ENCODE measurements at places on chromosomes 6 and 20.

- no peak for DNase-seq
Observed at GRCh38 chr6:111499269-111499793, 16.3 kb upstream of the REV3L start.

- DNase-seq, result no peak
Observed at GRCh38 chr20:19802492-19803158, 44.6 kb downstream of the RIN2 start.

- DNase-seq, result peak; percentile 33
Observed at GRCh38 chr6:37698264-37699137, 818 bp upstream of the MDGA1 start.

DNA sequence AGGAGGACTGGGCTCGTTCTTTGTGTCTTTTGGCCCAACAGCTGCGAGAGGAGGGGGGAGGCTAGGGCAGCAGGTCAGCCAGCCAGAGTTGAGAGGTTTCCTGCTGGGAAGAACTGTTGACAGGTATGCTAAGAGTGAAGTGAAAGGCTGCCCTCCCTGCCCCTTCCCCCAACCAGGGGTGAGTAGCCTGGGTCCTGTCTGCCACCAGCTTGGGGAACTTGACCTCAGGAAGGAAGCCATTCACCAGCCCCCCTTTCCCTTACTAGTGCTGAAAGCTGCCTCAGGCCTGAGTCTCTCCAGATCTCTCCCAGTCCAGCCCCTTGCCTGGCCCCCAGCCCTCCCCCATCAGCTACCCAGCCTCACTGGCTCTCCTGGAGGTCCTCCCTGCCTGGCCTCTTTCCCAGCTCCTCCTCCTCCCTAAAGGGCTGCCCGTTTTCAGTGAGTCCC is 20.7 kb upstream of the ZNF76 start:
- no peak for DNase-seq

- DNase-seq, result no peak
Observed at GRCh38 chr6:15242937-15243614, 2.8 kb upstream of the JARID2 start.

GRCh38 chr20:14453259-14453658 is 115.8 kb upstream of the FLRT3 start:
- no peak for DNase-seq

DNA sequence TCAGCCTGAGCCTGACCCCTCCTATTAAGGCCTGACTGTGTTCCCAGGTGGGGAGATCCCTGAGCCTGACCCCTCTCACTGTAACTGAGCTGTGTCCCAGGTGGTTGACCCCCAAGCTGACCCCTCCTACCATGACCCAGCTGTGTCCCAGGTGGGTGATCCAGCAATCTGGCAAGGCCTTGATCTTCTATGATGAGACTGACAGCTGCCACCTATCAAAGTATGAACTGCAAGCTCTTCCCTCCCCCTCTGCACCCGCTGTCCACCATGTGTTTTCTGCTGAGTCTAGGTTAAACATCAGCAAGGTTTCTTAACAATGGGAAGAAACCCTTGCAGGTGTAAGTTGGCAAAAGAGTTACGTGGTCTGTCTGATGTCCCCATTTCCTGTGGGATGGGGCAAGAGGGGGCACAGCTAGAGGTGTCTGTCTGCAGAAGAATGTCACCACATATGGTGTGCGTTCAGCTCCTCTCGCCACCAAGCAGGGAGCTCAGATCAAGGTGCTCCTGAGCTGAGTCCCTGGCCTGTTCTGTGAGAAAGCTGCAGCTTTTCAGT is 5.9 kb downstream of the PXDC1 start:
- DNase-seq, result no peak

- DNase-seq, result no peak
Observed at GRCh38 chr20:2210646-2211552, 84.9 kb upstream of the TGM3 start.

- DNase-seq, result no peak
Observed at GRCh38 chr6:150252714-150253444, 110.0 kb downstream of the PPP1R14C start.

- no peak for DNase-seq
Observed at GRCh38 chr20:46990596-46991104, 96.0 kb downstream of the EYA2 start.

- no peak for DNase-seq
Observed at GRCh38 chr6:28969129-28969528, 36.0 kb downstream of the ZNF311 start.

DNA sequence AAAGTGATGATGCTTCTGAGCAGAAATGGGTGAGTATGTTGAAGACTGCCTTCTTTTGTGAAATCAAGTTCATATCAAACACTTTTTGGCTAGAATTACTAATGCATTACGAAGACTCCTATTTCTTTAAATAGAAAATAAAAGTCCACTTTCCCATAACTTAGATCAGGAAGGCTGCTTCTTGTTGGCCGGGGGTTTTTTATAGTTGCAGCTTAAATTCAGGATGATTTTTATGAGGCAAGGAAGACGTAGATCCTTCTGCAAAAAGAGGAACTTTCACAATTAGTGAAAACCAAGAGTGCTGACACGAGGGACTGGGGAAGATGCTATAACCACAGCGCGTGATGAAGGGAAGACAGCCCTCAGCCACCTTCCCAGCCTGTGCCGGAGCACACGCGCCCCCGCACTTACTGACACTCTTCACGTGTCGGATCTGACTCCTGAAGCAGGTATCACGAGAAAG is 206.1 kb upstream of the PRDM1 start:
- no peak for DNase-seq

- peak; percentile 31 for DNase-seq
Observed at GRCh38 chr6:16769131-16769985, 8.1 kb upstream of the ATXN1 start.

GRCh38 chr20:55704458-55704857 is 300.9 kb downstream of the CBLN4 start:
- DNase-seq, result no peak

- DNase-seq, result no peak
Observed at GRCh38 chr6:85078058-85078457, 313.7 kb upstream of the TBX18 start.

DNA sequence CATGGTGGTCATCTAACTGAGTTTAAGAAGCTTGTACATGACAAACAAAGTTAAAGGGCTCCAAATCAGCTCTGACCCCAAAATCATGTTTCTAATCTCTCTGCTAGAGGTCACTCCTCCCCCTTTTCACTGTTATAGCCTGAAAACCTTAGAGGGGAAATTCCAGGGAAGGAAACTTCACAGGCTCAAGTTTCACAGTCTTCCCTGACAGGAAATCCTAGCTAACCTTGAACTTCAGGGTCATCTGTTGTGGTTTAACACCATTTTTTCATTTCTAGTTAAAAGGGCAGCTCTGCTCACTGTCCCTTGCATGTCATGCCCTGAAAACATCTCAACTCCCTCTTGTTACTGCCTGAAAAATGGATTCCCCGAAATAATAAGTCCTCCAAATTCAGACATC is 104.4 kb upstream of the BMP2 start:
- DNase-seq, result no peak

DNA sequence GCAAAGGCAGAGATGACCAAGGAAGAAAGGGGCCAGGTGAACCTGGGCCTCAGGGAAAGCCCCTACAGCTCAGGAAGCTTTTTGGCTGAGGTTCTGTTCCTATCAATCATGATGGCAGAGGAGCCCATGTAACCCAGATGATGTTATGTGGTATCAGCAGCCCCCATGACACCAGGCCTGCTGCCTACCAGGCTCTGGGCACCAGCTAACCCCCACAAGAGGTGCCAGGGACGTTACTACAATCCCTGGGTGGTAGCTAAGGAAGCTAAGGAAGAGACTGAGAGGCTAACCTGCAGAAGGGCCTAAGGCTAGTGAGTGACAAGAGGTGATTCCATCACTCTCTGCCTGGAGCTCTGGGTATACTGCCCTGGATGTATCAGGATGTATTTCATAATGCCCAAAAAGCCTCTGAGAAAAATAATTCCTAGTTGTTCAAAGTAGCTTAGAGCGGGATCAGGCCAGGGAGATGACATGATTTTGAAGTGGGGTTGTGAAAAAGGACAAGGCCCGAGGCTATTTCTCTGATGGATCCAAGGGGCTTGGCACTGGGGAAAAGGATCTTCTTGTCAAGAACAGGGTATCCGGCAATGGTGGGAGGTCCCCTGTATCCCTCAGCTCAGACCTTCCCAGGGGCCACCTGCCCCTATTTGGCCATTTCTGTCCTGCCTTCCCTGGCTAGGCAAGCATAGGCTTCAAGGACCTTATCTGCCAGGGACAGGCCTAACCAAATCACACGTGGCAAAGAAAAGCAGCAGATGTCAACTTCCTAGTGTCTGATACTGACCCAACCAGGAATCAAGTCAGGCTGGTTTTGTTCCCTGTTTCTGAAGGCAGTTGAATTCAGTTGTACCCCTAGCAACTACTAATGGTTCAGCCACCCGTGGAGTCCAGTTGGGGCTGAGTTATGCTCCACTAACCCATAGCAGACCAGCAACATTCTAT is 41.3 kb downstream of the PANK2 start:
- no peak for DNase-seq

DNA sequence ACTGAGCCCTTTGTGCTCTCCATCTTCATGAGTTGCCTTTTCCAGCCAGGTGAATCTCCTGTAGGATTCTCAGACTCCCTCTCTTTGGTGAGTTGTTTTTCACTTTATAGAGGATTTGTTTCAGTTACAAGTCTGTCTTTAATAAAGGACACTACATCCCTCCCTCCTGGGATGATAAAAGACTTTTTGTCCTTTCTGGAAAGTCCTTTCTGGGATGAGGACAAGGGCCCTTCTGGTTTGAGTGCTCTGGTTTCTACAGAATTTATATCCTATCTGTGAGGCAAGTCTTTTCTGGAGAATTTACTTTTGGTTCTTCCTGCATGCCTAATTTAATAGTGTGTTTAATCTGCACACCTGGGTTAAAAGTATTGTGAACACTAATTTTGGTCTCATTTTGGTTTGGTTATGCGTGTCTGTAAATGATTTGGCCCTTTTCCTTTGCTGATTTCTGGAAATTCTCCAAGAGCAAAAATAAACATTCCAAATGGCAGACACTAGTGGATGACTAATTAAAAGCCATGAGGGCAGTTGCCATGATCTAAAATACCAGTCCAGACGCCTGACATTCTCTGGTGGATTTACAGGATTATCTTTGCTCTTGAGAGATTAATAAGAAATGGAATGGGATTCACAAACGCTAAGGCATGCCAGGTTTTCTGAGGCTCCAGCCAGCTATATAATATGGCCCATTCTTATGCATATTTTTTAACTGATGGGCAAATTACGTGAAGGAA is 44.8 kb downstream of the TCP11 start:
- DNase-seq, result no peak

DNA sequence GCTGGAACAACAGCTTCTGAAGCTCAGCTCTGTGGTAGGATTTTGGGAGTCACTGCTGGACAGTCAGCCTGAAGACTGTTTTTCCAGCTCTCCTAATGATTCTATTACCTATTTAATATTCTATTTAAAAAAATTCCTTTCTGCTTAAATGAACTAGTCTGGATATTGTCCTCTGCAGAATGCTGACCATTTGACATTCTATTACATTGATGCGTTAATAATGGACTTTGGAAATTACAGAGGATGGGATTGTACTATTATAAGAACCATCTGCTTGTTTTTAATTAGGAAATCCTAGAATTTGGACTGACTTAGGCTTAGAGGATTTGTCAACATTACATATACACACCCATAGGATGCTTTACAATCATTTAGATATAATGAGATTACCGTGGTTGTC is 19.7 kb downstream of the LRP11 start:
- no peak for DNase-seq

- DNase-seq, result no peak
Observed at GRCh38 chr6:133701633-133702331, 187.1 kb upstream of the TCF21 start.

GRCh38 chr20:5039889-5040288 is 38.6 kb upstream of the SLC23A2 start:
- no peak for DNase-seq

DNA sequence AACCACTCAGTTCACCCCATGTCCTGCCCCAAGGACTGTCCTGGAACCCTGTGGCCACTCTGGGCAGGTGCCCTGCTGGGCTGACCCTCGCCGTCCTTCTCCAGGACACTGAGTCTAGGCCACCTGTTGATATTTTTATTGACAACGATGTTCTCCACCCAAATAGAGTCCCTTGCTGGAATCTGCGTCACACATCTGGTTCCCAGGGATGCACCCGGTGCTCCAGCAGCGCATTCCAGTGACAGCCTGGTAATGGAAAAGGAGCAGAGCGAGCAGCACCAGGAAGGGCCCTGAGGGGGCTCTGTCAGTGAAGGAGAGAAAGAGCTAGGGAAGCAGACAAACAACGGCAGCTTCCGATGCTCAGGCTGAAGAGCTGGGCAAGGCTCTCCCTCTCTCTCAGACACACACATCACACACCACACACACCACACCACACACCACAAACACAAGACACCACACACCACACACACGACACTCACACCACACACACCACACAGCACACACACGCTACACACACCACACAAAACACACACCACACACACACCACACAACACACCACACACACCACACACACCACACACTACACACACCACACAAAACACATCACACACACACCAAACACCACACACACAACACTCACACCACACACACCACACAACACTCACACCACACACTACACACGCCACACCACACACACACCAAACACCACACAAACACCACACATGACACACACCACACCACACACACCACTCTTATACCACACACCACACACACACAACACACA is 117.9 kb upstream of the THBS2 start:
- DNase-seq, result no peak

- no peak for DNase-seq
Observed at GRCh38 chr6:34491091-34491430, 25.2 kb downstream of the PACSIN1 start.

GRCh38 chr6:161417717-161418462 is 144.0 kb upstream of the AGPAT4 start:
- no peak for DNase-seq

- DNase-seq, result no peak
Observed at GRCh38 chr20:51507216-51508036, 35.1 kb downstream of the NFATC2 start.

- no peak for DNase-seq
Observed at GRCh38 chr6:91447081-91447480, 860.2 kb upstream of the MAP3K7 start.

DNA sequence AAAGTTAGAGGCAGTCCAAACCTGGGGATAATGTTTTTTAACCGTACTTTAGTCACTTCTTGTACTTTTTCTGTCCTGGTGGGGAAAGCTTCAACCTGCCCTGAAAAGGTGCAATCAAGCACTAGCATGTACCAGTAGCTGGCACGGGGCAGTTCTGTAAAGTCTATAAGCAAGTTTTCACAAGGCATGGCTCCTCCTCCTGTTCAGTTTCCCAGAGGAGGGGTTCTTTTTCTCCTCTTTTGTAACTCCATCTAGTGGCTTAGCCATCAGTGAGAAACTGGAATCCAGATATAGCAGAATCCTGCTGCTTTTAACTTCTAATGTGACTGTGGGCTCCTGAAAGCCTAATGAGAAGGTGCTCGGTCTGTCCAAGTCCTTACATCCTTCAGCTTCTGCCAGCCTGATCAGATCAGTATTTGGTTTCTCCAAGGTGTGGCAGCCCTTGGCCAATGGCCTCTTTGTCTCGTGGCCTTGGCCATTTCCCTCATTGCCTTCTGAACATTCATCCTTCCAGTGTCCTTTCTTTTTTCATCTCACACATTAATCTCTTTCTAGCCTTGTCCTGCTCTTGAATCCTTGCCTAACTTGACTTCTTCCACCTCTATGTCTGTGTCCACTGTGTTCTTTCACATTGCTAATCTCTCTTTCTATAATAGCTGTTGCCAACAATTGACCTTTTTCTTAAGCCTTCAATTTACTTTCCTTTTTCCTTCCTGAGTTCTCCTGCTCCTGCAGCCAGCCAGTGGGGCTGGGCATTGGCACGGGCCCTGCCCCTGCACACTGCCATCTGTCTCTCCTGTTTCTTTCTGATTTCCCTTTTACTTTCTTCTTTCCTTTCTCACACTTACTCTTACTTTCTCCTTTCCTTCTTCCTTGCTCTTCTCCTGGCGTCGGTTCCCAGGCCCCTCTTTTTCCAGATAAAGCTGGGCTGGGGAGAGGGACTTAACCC is 222.0 kb upstream of the SYNCRIP start:
- no peak for DNase-seq

Measured in stimulated activated CD4-positive, alpha-beta T cell treated with anti-CD3 and anti-CD28 coated beads, Interleukin-1b, Interleukin-23, amount 100 ng/mL, for 1 hour (primary cell).